GM23338 (cell line): ENCODE measurements at places on chromosomes 4 and X. TPM values are rescaled to one million over a fixed set of nuclear protein-coding genes. Genes with fewer than 3 reads are reported as not detected.

The SSX4B gene
- 0.19 TPM in 1 of 2 replicates, not detected in the other for total RNA-seq

The KIAA1210 gene
- not detected in 2 replicates for total RNA-seq

The BMP3 gene
- total RNA-seq, result 0.04 and 0.10 TPM in 2 replicates

The GPM6B gene
- total RNA-seq, result 92.2 and 95.4 TPM in 2 replicates

The SLIT2 gene
- 5.6 and 5.7 TPM in 2 replicates for total RNA-seq

The CCDC158 gene
- total RNA-seq, result 0.21 TPM in 1 of 2 replicates, not detected in the other

The BTK gene
- total RNA-seq, result 0.16 and 0.31 TPM in 2 replicates

The HSPA4L gene
- total RNA-seq, result 4.2 and 6.6 TPM in 2 replicates

The SSX2B gene
- total RNA-seq, result 0.17 TPM in 1 of 2 replicates, not detected in the other

The AMTN gene
- total RNA-seq, result not detected in 2 replicates

The COL25A1 gene
- total RNA-seq, result 3.8 and 5.6 TPM in 2 replicates

The TRIM75 gene
- total RNA-seq, result not detected in 2 replicates

The NDST3 gene
- 0.31 and 0.56 TPM in 2 replicates for total RNA-seq

The DHRSX gene
- 18.5 and 33.9 TPM in 2 replicates for total RNA-seq

The STATH gene
- total RNA-seq, result not detected in 2 replicates

The ZCCHC12 gene
- 0.08 and 0.38 TPM in 2 replicates for total RNA-seq

The CT45A1 gene
- not detected in 2 replicates for total RNA-seq

The DYNLT3 gene
- total RNA-seq, result 4.0 and 6.5 TPM in 2 replicates

The RAB9B gene
- 0.28 and 0.78 TPM in 2 replicates for total RNA-seq

The CCDC110 gene
- total RNA-seq, result 0.97 and 5.4 TPM in 2 replicates

The PAK3 gene
- total RNA-seq, result 3.6 and 5.0 TPM in 2 replicates

The TLL1 gene
- 0.39 and 2.4 TPM in 2 replicates for total RNA-seq

The EVC2 gene
- 6.8 and 11.5 TPM in 2 replicates for total RNA-seq

The LNX1 gene
- 5.4 and 7.3 TPM in 2 replicates for total RNA-seq

The RNF128 gene
- 2.2 and 3.2 TPM in 2 replicates for total RNA-seq

The HDX gene
- 8.7 and 15.3 TPM in 2 replicates for total RNA-seq

The KDM5C gene
- total RNA-seq, result 139 and 173 TPM in 2 replicates

The TENM3 gene
- 128 and 132 TPM in 2 replicates for total RNA-seq

The MAGEA8 gene
- not detected in 2 replicates for total RNA-seq

The VGLL1 gene
- total RNA-seq, result not detected in 2 replicates

The JCHAIN gene
- total RNA-seq, result not detected in 2 replicates

The CYTL1 gene
- total RNA-seq, result 8.3 and 12.6 TPM in 2 replicates

The P2RY8 gene
- 0.23 TPM in 1 of 2 replicates, not detected in the other for total RNA-seq

The TBC1D9 gene
- total RNA-seq, result 0.56 and 0.66 TPM in 2 replicates

The BRS3 gene
- not detected in 2 replicates for total RNA-seq

The AKAP4 gene
- total RNA-seq, result not detected in 2 replicates

The ARAP2 gene
- 0.39 and 4.8 TPM in 2 replicates for total RNA-seq

The TEX13B gene
- total RNA-seq, result 0.78 TPM in 1 of 2 replicates, not detected in the other

The SRPX2 gene
- total RNA-seq, result not detected in 2 replicates

The SERTM2 gene
- total RNA-seq, result 0.50 and 0.59 TPM in 2 replicates

The PNMA6A gene
- 6.6 and 7.1 TPM in 2 replicates for total RNA-seq

The TMEM128 gene
- 22.7 and 24.5 TPM in 2 replicates for total RNA-seq

The ERCC6L gene
- total RNA-seq, result 21.2 and 23.1 TPM in 2 replicates

The CLIC2 gene
- 0.56 and 0.85 TPM in 2 replicates for total RNA-seq

The FHIP1A gene
- 95.8 and 108 TPM in 2 replicates for total RNA-seq

The PPBP gene
- 0.35 TPM in 1 of 2 replicates, not detected in the other for total RNA-seq

The STBD1 gene
- 2.6 and 3.8 TPM in 2 replicates for total RNA-seq

The MAGEB6B gene
- not detected in 2 replicates for total RNA-seq

The MSX1 gene
- not detected in 2 replicates for total RNA-seq
